ENCODE measurements at places on chromosomes 7 and 10. TPM values are rescaled to one million over a fixed set of nuclear protein-coding genes. Genes with fewer than 3 reads are reported as not detected.

The GJD4 gene
- total RNA-seq, result not detected

DNA sequence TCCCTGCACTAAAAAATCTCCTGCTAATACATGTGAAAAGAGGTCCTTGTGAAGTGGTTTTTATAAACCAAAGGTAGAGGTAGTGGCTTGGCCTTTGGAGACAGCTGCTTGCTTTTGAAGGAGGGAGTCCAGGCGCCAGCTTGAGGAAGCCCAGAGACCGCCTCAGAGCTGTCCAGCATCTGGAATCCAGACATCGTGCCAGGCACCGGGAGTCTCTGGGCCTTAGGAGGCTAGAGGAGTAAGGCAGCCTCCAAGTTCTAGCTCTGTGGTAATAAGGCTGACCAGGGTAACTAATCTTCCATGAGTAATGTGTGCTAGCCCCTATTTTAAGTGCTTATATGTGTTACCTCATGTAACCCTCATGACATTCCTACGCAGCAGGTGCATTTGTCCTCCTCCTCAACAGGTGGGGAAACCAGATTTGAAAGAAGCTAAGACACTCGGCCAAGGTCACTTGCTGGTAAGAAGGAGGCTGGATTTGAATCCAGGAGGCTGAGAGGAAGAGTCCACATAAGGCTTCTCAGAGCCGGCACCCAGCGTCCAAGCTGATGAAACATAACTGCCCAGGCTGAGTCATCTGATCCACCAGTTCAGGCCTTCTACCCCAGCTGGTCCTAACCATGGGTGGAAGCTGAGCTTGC is 26.1 kb downstream of the PRLHR start:
- H3K27ac ChIP-seq, result no peak overlapping the region
- H3K36me3 ChIP-seq, result no peaks in the 10 kb centered on the region
- no peak for DNase-seq
- no peaks in the 10 kb centered on the region for H3K27me3 ChIP-seq

DNA sequence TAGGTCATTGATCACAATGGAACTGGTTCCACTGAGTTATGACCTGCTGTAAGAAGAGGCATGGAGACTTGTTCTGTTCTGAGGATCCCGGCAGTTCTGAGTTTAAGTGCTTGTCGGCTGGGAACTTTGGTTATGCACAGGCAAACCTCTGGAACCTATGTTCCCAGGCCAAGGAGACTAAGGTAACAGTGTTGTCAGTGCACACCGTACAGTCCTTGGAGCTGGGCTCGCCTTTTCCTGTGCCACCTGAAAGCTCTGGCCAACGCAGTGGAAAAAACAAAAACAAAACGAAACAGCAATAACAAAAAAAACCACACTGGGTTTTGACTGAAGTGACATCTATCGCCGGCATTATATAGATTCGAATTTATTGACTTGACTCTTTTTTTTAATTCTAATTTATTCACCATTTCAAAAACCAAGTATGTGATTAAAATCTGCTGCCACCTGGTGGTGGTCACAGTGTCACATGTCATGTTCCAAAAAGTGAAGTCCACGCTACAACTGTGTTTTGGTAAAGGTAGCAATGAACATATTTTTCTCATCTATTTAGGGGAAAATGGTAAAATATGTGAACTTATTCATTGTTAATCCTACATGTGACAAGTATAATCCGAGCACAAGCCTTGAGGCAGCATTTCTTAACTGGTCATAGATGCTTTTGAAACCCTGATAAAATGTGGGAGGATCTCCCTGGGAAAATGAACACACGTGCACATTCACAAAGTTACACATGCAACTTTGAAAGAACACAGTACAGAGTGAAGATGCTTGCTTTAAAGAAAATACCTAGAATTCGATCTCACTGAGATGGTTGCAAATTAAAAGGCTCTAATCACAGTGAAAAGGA is 113.8 kb upstream of the PPP2R2D start:
- no peak for DNase-seq
- H3K4me3 ChIP-seq, result no peak overlapping the region
- no peak overlapping the region for H3K27ac ChIP-seq
- no peaks in the 10 kb centered on the region for H3K36me3 ChIP-seq

The PON2 gene
- total RNA-seq, result 193 TPM

The VSTM4 gene
- total RNA-seq, result 19.5 TPM

The KEL gene
- 0.87 TPM for total RNA-seq

GRCh38 chr10:12503311-12503710 is 154.0 kb downstream of the CAMK1D start:
- H3K36me3 ChIP-seq, result no peaks in the 10 kb centered on the region
- no peak overlapping the region for H3K4me3 ChIP-seq
- H3K27me3 ChIP-seq, result no peaks in the 10 kb centered on the region

DNA sequence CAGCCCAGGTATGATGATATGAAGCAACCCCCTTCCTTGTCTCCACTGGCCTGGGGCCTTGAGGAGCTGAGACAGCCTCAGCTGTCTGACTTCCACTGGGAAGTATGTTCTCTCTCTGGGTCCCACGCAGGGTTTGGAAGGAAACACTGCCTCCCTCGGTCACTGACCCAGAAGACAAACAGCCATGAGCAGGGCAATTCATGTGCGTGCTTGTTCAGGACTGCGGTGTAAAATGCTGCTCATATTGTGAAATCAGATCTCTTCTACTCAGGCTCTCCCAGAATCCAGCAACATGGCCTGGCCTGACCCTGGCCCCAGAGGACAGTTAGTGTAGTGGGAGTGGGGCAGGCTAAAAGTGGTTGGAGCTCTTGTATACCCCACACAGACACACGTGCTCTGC is 2.8 kb downstream of the CLCN1 start:
- no peak overlapping the region for H3K4me3 ChIP-seq
- H3K36me3 ChIP-seq, result no peaks in the 10 kb centered on the region
- H3K27ac ChIP-seq, result no peak overlapping the region
- H3K4me1 ChIP-seq, result no peaks in the 10 kb centered on the region
- H3K27me3 ChIP-seq, result no peaks in the 10 kb centered on the region

GRCh38 chr10:15427843-15428414 is 56.8 kb upstream of the FAM171A1 start:
- H3K4me1 ChIP-seq, result no peaks in the 10 kb centered on the region
- no peak overlapping the region for H3K4me3 ChIP-seq

The FAM25G gene
- not detected for total RNA-seq

DNA sequence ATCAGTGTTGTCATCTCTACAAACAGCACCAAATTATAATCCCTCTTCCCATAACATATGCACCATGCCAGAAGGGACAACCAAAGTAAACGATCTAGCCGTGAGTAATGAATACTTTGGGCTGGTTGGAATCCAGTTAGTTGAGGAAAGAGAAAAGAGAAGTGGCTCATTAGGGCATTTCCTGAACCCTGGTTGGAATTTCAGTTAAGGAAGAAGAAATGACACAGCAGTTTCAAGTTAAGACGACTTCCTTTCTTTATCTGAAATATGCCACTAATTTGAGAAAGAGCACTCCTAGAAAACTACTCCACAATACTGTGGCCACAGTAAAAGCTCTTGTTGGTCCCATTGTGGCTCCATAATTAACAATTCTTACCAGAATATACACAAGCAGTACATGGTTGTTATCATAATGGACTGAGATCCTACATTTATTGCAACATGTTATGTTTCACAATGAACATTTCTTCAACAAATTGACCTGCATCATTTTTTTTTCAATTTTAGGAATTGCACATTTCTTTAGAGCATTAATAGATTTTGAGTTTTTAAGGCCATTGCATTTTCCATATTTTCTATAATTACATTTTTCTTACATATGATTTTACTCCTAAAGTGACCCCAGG is at the start of gene TFEC:
Gene TFEC (minus strand): TSS at position 113 of the 626 bp plus-strand sequence. CDS start 46,322 bp downstream, outside the sequence.
- H3K27ac ChIP-seq, result peak within 1 kb of the TSS; percentile 49
- no peak for DNase-seq
- H3K27me3 ChIP-seq, result no peaks in the 10 kb centered on the region
- H3K36me3 ChIP-seq, result no peaks in the 10 kb centered on the region
- H3K4me3 ChIP-seq, result peak within 1 kb of the TSS; percentile 26

The VIPR2 gene
- 4.5 TPM for total RNA-seq

The CAV2 gene
- total RNA-seq, result 192 TPM

DNA sequence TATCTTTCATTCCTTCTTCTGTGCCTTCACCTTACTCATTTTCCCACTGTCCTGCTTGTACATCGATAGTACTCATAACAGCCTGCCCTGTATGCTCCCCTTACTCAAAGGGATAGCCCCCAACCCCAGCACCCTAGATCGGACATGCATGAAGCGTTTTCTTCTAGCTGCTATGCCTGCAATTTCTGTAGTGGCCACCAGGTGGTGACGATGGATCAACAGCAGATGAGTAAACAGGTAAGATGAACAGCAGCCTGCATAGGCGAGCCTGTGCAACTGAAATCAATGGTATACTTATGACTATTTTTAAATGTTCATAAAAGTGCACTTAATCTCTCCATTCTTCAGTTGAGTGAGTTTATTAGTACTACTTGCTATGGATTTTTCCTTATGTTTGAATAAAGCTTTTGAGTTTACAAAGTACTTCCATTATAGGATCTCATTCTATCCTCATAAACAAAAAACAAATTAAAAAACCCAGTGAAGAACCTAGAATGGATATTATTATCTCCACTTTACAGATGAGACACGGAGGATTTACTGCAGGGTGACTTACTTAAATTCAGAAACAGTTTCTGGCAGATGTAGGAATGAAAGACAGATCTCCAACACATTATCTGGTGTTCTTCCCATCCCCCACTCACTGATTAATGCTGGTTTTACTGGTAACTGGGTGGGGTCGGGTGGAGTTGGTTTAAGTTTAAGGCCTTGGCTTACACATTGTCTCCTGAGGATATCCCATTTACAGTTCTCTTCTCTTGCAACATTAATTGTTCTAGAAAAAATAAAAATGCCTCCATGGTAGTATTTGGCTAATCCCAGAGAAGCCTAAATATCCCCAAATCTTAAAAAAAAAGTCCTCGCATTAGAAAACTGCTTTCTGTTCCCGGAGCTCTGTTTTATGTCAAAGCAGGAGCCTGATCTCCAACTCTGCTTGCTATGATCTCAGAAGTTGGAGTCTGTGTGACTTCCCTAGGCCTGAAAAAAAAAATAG is 222.1 kb downstream of the GLI3 start:
- no peak overlapping the region for H3K27ac ChIP-seq
- H3K4me1 ChIP-seq, result no peaks in the 10 kb centered on the region
- H3K36me3 ChIP-seq, result no peaks in the 10 kb centered on the region
- DNase-seq, result no peak
- no peak overlapping the region for H3K4me3 ChIP-seq

The LRIT1 gene
- not detected for total RNA-seq

GRCh38 chr10:132575320-132576201 is 38.0 kb downstream of the INPP5A start:
- H3K4me3 ChIP-seq, result no peak overlapping the region
- DNase-seq, result no peak
- H3K27me3 ChIP-seq, result no peaks in the 10 kb centered on the region
- peaks cover 55% of the 10 kb centered on the region for H3K4me1 ChIP-seq
- H3K27ac ChIP-seq, result no peak overlapping the region

- H3K27me3 ChIP-seq, result no peaks in the 10 kb centered on the region
- no peaks in the 10 kb centered on the region for H3K4me1 ChIP-seq
- no peaks in the 10 kb centered on the region for H3K36me3 ChIP-seq
These were observed 70.9 kb upstream of the COL1A2 start for GRCh38 chr7:94323844-94324243.

The LLCFC1 gene
- total RNA-seq, result not detected

DNA sequence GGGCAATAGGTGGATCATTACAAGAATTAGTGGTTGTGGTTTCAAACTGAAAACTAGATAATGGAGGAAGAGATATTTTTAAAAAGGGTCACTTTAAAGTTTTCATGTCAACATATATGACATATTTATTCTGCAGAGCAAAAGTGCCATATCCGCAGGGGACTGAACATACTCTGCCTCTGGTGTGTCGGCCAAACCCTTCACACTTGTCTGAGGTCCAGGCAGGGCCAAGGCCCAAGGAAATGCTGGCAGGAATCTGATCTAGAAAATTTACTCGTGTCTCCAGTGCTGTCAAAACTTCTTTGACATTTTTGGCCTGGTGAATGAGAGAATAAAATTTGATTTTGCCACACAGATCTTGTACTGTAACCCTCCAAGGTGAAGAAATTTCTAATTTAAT is 562.3 kb downstream of the CCSER2 start:
- no peaks in the 10 kb centered on the region for H3K4me1 ChIP-seq
- no peak for DNase-seq
- H3K27me3 ChIP-seq, result no peaks in the 10 kb centered on the region

The SPDYE5 gene
- not detected for total RNA-seq

DNA sequence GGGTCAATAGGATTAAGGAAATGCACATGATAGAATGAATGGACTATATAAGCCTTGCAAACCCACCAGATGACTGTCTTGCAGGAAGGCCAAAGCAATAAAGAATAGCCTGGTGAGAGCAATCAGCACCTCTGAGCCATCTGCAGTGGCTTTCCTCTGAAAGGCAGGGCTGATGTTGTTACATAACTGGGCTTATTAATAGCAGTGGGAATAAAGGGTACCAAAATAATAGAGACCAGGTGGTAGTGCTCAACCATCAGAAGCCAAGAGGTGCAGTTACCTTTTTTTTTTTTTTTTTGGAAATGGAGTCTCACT is 16.8 kb upstream of the VPS26A start:
- H3K36me3 ChIP-seq, result peaks cover 19% of the 10 kb centered on the region
- H3K27me3 ChIP-seq, result no peaks in the 10 kb centered on the region
- no peak overlapping the region for H3K27ac ChIP-seq
- no peak for DNase-seq
- peaks cover 3% of the 10 kb centered on the region for H3K4me1 ChIP-seq

- no peak for DNase-seq
- H3K4me3 ChIP-seq, result no peak overlapping the region
- no peaks in the 10 kb centered on the region for H3K4me1 ChIP-seq
- no peaks in the 10 kb centered on the region for H3K36me3 ChIP-seq
- no peaks in the 10 kb centered on the region for H3K27me3 ChIP-seq
- H3K27ac ChIP-seq, result no peak overlapping the region
These were observed 230.9 kb downstream of the ZEB1 start for GRCh38 chr10:31549896-31550295.

The PRKAR2B gene
- total RNA-seq, result 7.9 TPM

The OR6V1 gene
- total RNA-seq, result not detected

The CYP3A7 gene
- 1.6 TPM for total RNA-seq

DNA sequence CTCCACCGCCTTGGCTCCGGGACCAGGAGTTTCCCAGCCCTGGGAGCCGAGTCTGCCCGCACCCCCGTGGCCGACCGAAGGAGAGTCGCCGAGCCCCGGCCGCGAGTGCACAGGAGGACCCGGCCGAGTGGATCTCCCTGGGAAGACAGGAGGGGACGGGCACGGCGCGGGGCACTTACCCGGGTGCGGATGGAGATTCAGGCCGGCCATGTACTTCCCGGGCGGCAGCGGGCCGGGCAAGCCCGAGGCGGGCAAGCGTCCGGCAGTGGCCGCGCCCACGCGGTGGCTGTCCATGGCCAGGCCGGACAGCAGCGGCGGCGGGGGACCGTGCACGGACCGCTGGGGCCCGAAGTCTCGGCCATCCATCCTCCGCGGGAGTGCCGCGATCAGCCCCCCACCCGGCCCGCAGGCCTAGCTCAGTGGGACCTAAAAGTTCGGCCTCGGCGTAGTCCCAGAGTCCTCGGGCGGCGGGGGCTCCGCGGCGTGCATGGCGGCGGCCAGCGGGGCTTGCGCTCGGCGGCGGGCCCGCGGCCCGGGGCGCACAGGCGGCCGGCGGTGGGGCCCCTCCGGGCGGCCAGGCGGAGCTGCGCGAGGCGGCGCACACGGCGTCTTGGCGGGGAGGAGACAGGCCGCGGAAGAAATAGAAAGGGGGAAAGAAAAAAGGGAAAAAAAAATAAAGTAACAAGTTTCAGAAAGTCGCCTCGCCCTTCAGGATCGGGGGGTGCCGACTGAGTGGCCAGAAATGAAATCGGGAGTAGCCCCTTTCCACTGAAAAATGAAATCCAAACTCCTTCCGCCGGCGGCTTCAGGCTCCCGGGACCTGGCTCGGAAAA is 2.5 kb downstream of the TNRC18 start:
- no peaks in the 10 kb centered on the region for H3K27me3 ChIP-seq
- H3K27ac ChIP-seq, result peak overlapping the region; percentile 97
- peaks cover 26% of the 10 kb centered on the region for H3K4me1 ChIP-seq
- H3K4me3 ChIP-seq, result peak overlapping the region; percentile 83

Data from upper lobe of right lung (tissue), 1 donor.